Sigmoid colon (tissue), 7 donors: ENCODE measurements at places on chromosomes 1 and 21. TPM values are rescaled to one million over a fixed set of nuclear protein-coding genes. Genes with fewer than 3 reads are reported as not detected.

OR2T4 gene
- not detected for total RNA-seq

CYYR1 gene
- total RNA-seq: 7.5 TPM

TTC34 gene
- 0.71 TPM for total RNA-seq

SMYD3 gene
- total RNA-seq: 17.1 TPM

TESK2 gene
- 4.3 TPM for total RNA-seq

HES4 gene
- 28.0 TPM for total RNA-seq

PTPN7 gene
- 0.71 TPM for total RNA-seq

HS2ST1 gene
- 12.8 TPM for total RNA-seq

GNL2 gene
- 30.7 TPM for total RNA-seq

TMEM82 gene
- not detected for total RNA-seq

PCP4L1 gene
- 4.3 TPM for total RNA-seq

OR10J5 gene
- total RNA-seq: not detected

MATN1 gene
- not detected for total RNA-seq

TNFRSF1B gene
- total RNA-seq: 19.7 TPM

AMPD1 gene
- not detected for total RNA-seq

ALDH4A1 gene
- 6.7 TPM for total RNA-seq

CHIA gene
- not detected for total RNA-seq

PDC gene
- not detected for total RNA-seq

EFNA1 gene
- total RNA-seq: 16.8 TPM

FALEC gene
- not detected for total RNA-seq

NFIA gene
- total RNA-seq: 88.7 TPM
